Right lobe of liver (tissue), 6 donors: ENCODE measurements at places on chromosomes 4 and X. TPM values are rescaled to one million over a fixed set of nuclear protein-coding genes. Genes with fewer than 3 reads are reported as not detected.

Gene SYTL5
- total RNA-seq: 2.4 TPM

Gene PABPC1L2A
- not detected for total RNA-seq

Gene SAT1
- total RNA-seq: 257 TPM

DNA sequence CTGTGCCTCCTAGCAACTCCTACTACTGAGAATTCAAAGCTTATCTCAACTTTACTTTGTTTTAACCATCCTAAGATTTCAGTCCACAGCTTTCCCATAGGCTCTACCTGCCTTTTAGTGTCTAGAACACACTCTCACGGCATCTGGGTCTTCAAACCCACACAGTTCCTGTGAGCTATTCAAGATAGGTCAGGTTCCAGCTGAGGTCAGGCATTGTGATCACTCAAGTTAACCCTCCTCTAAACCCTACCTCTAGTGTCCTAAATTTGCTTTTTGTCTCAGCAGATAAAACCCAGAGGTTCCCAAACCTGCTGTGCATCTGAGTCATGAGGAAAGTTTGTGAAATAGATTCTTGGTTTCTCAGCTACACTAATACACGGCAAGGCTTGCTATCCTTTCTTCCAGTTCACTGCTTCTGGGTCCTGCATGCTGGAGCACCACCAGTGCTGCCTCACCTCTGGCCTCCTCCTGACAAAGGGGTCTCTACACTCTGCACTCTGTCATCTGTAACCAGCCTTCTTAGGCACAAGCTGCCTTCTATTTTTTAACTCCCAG lies 324.6 kb upstream of the MAGEB2 start:
- DNase-seq: no peak

- no peak for DNase-seq
Observed at GRCh38 chrX:54446084-54446483, 5.9 kb downstream of the TSR2 start.

DNA sequence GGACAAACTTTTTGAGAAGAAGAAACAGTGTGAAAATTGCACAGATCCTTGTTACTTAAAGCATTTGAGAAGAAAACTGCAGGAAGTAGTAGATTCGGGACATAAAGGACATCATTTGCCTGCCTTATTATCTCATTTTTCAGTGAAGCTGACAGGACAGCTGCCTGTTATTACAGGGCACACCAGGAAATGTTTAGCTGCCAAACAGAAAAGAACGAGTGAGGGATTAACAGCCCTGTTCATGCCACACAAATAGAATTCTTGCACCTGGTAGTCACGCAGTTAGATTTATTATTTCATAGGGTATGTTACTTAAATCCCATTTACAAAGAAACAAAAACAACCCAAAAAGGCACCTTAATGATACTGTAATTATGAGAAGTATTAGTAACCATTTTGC lies 100.6 kb downstream of the CHIC2 start:
- DNase-seq: no peak
